ENCODE measurements at places on chromosomes 5 and 9.

DNA sequence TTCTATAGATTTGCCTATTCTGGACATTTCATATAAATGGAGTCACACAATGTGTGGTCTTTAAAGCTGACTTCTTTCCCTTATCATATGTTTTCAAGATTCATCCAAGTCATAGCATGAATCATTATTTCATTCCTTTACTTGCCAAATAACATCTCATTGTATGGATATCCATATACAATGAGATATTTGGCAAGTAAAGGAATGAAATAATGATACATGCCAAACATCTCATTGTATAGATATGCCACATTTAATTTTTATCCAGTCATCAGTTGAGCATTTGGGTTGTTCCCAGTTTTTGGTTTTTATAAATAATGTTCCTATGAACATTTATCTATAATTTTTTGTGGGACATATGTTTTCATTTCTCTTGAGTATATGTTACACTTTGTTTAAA, 20.5 kb upstream of the OR2K2 start:
- DNase-seq = no peak

GRCh38 chr5:141512911-141513626, 24.2 kb downstream of the PCDHGC5 start:
- DNase-seq = no peak

GRCh38 chr5:111107371-111107770, 15.2 kb downstream of the WDR36 start:
- no peak for DNase-seq

DNA sequence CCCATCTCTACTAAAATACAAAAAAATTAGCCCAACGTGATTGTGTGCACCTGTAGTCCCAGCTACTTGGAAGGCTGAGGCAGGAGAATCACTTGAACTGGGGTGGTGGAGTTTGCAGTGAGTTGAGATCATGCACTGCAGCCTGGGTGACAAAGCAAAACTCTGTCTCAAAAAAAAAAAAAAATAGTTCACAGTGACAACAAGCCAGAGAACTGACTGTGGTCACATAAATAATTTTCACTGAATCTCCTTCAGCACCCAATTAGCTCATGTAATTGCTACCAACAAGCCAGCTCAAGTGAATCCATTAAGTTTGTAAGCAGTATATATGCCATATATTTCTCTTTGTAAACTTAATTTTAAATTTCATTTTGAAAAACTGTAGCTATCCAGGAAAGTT, 14.5 kb upstream of the AFAP1L1 start:
- DNase-seq = no peak

DNA sequence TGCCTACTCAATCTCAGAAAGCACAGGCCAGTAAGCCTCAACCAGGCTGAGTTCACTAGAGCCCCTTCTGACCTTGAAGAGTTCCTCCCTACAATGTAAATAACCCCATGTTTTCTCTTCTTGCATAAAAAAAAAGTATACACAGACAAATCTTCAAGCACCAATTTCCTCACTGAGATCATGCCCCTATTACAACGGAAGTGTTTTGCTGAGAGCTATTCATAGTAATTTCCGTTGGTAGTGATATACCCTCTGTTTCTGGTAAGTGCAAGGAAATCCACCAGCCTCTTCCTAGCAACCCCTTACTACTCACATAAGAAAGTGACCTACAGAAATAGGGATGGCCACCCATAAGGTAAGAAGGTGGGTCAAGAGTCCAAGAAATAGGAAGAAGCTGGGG, 76.4 kb upstream of the TARS1 start:
- no peak for DNase-seq

DNA sequence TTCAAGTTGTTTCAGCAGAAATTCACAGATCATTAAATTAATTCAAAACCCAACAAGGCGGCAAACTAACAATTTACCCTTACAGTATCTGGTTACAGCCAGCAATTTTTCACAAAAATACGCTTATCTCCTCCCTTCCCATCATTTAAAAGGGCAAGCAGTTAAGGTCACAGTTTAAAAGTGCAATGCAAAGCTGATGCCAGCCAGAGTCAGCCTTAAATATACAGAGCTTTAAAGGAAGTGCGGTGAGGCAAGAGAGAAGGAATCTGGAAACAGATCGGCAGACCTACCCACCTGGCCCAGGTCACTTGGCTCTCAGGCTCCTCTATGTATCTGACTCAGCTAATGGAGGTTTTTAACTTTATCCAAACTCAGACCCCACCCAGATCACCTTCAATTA, 31.0 kb downstream of the EPB41L4A start:
- no peak for DNase-seq

- no peak for DNase-seq
Measured at GRCh38 chr5:151772029-151772845, 483 bp downstream of the G3BP1 start.

DNA sequence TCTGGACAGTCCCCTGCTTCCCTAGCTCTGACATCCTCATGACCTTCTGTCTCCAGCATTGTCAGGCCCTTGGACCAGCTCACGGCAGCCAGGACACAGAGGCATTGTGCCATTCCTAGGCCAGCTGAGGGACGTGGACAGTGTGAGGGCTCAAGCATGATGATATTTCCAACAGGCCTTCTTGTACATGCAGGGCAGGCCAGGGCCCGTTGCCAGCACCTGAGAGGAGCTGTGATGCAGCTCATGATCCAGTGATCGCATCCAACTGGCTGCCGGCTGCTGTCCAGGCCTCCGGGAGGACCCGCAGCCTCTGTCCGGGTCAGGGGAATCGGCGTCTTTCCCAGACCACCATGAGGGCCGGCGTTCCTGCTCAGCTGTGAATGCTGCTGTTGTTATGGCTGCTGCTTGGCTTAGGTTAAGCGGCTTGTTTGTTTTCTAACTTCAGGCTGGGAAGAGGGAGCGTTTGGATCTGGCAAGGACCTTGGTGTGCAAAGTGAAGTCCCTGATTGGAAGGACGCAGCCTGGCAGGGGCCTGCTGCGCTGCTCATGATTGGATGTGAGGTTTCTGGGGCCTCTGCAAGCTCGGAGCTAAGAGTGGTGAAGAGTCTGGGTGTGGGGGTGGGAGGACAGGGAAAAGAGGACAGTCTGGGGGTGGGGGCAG, 53.8 kb downstream of the PDZD2 start:
- no peak for DNase-seq

DNA sequence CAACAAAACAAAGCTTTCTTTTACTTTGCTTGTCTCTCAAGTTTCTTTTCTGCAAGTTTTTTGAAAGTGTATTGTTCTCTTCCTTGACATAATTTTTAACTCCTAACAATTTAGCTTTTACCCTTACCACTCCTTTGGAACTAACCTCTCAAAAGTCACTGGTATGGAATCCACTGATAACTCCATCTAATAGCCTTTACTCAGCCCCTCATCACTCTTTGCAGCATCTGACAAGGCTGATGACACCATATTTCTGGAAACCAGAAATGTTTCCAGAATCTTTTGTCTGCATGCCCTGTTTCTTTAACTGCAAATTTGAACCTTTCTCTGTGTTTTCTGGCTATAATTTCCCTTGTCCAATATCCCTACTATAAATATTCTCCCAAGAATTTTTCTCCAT, 46.5 kb downstream of the ZNF474 start:
- no peak for DNase-seq

- no peak for DNase-seq
Measured at GRCh38 chr5:139459451-139459934, 3.0 kb downstream of the ECSCR start.

GRCh38 chr9:121071756-121072421, 2.9 kb upstream of the CNTRL start:
- DNase-seq = no peak

DNA sequence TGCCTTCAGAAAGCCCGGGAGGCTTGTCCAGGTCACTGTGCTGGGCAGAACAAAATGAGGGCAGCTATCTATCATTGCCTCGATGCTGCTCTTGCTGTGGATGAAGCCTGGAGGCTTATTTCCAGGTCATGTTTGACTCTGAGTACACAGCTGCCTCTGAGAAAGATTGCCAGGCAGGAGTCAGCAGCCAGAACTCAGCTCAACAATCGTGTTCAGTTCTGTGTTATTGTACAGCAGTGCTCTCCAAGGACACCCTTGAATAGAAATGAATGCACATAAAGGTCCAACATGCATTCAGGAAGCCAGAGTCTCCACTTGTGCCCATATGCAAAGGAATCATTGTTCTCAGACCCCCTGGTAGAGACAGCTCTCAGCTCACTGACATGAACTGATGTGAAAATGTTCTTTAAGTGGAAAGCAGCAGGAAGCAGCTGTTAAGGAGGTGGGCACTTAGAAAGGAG, 61.7 kb upstream of the ZFR start:
- no peak for DNase-seq

- no peak for DNase-seq
Measured at GRCh38 chr5:170173647-170174046, 59.1 kb upstream of the C5orf58 start.

- no peak for DNase-seq
Measured at GRCh38 chr5:7816535-7816901, 34.4 kb downstream of the CFAP90 start.

DNA sequence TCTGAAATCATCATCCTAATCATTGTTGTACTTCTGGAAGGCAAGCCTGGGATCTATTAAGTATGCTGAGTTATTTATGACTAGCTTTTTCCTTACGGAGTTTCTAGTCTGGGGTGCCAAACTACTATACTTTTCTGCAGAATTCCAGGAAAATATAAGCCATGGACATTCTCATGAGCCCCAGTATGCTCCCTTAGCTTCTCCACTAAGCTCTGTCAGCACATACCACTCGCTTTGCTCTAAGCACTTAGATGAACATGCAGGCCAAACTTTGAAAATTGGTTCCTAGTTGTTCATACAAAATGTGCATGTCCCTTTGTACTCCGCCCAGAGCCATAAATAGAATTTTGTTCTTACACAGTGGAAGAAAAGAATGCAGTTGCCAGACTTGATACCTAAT, 284.6 kb downstream of the ARRDC3 start:
- DNase-seq = no peak

- no peak for DNase-seq
Measured at GRCh38 chr5:15646371-15646770, 146.4 kb downstream of the FBXL7 start.
